LNCaP clone FGC (cell line): ENCODE measurements at places on chromosomes 11 and 22.

- DNase-seq, result no peak
These were observed 966 bp downstream of the SMTN start for GRCh38 chr22:31081963-31082605.

- no peak for DNase-seq
These were observed 544.4 kb downstream of the MIAT start for GRCh38 chr22:27201741-27202140.

DNA sequence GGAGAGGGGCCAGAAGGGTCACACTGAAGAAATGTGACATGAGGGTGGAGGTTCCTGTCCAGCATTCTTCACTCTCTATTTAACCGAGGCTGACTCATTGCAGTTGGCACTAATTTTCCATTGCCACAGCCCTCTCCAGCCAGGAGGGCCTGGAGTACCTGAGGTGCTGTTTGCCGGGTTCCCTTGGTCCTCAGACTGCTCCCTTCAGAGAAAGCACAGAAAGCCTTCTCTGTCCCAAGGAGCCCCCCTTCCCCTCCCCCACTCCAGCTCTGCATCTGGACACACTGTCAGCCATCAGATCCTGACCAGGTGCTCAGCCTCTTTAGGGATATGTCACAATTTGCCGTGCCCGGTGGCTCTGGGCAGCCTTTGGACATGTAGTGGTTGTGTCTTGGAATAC lies 3.2 kb upstream of the C11orf91 start:
- no peak for DNase-seq

DNA sequence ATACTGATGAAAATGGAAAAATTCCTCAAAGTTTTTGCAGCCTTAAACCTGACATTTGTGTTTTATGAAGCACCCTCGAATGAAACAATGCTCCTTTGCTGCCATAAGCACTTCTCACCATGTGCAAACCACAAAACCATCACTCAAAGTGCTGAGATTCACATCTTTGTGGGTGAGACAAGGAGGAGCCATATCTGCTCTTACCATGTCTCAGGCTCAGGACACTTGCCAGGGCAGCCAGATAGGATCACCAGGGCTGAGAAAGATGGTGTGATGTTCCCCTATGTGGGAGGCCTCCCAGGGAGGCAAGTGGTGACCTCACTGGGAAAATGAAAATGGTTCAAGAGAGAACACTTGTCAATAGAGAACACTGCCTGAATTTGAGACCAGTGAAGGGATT lies 120.4 kb downstream of the CCDC34 start:
- DNase-seq, result no peak

DNA sequence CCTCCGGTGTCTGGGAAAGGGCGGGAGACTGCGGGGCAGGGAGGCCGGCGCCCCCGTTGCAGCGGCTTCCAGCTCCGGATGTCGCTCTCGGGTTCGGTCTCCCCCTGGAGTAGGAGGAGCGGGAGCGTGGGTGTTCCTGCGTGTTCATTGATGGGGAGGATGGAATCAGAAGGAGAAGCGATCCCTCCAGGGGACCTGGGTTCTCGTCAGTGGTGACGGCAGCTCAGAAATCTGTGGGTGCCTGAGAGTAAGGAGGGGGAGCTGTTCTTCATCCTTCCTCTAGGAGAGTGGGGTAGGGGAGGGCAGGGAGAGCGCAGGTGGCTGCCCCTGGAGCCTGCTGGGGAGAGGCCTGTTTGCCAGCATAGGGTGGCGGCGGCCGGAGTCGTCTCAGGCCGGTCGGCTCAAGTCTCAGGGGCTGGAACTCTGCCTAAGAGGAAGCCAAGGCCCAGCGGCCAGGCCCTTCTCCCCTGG lies 1.1 kb downstream of the UBASH3B start:
- no peak for DNase-seq

GRCh38 chr11:107669893-107670601 lies 41.8 kb downstream of the SLN start:
- no peak for DNase-seq

DNA sequence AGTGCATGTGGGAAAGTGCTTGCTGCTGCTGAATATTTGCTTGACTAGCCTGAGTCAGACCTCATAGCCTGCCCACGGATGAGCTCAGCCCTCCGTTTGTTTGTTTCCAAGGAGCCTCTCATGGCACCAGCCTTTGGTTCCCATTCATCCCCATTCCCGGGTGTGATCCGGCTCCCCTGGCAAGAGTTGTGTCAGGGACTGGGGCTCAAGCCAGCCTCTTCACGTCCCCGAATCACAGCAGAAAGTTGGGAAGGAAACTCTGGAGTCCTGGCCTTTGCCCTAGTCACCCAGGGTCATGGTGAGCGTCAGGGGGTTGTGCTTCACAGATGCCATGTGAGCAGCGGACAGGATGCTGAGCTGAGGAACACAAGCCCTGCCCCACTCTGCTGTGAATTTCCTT lies 13.8 kb downstream of the SEC14L3 start:
- DNase-seq, result no peak

- no peak for DNase-seq
These were observed 23.3 kb downstream of the TMPRSS6 start for GRCh38 chr22:37086184-37086583.

- no peak for DNase-seq
These were observed 8.7 kb downstream of the OR52A5 start for GRCh38 chr11:5129457-5129877.

GRCh38 chr11:15577519-15577918 lies 462.8 kb downstream of the INSC start:
- DNase-seq, result no peak

GRCh38 chr11:126790550-126791081 lies 210.0 kb downstream of the KIRREL3 start:
- no peak for DNase-seq

DNA sequence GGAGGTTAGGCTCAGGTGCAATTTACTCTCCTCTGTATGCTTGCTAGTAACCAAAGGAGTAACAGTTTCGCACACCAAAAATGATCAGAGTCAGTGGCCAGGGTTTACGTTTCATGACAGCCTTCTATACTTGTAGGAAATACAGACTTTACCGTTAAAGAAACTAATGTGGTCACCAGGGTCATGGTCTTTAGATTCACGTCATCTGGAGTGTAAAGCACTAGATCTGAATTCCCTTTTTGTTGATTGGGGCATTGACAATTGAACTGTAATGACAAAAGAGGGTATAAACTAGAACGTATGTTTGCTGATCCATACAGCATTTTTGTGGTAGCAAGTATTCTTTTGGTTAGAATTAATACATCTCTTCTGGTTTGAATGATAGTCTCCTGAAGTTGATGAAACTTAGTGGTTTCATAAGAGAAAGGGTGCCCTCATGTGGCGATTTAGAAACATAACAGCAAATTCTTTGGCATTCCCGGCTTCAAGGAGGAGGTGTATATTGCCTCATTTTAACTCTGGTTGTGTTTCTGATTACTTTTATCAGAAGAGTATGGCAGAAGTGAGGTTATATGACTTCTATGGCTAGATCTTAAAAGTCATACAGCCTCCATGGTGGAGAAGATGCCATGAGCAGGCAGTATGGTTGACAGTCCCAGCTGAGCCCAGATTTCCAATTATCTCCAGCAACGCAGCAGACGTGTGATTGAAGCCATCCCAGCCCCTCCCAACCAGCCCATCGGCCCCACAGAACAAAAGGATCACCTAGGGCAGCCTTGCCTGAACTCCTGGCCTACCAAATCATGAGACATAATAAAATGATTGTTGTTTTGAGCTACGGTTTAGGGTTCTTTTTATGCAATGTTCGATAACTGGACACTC lies 35.1 kb downstream of the MMP7 start:
- DNase-seq, result peak; percentile 70

GRCh38 chr11:104541701-104542100 lies 356.6 kb downstream of the CASP12 start:
- no peak for DNase-seq

DNA sequence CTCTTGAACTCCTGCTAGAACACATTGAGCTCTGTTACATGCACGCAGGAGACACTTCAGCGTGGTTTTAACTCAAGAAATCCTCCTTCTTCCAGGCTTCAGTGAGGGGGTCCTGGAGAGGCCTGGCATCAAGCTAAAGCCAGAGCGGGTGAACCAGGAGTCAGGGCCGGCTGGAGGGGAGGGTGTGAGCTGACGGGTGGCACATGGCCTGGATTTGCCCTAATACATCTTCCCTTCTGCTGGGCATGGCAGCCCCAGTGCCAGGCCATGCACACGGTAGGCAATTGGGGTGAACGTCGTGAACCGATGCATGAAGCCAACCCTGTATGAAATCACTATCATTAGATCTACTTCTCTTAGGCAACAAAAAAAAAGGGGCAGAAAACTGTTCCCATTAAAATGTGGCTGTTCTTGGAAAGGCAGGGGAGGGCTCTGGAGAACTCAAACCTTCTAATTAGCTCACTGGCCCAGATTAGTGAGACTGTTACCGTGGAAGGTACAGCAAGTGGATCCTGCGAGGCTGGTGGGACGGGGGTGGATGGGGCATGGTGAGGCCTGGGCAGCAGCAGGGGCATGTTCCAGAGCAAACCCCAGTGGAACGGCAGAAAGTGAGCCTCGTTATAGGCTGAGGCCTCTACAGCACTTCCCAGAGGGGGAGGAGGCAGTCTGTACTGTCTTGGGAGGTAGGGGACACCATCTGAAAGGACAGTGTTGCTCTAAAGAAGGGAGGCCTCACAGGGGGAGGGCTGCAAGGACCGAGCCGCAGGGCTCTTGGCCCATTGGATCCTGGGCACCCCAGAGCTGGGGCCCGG lies 10.6 kb downstream of the IFT27 start:
- no peak for DNase-seq

- no peak for DNase-seq
These were observed 1.2 kb downstream of the SERGEF start for GRCh38 chr11:18011633-18012032.

- DNase-seq, result no peak
These were observed 592 bp downstream of the EEF1G start for GRCh38 chr11:62573006-62573591.

DNA sequence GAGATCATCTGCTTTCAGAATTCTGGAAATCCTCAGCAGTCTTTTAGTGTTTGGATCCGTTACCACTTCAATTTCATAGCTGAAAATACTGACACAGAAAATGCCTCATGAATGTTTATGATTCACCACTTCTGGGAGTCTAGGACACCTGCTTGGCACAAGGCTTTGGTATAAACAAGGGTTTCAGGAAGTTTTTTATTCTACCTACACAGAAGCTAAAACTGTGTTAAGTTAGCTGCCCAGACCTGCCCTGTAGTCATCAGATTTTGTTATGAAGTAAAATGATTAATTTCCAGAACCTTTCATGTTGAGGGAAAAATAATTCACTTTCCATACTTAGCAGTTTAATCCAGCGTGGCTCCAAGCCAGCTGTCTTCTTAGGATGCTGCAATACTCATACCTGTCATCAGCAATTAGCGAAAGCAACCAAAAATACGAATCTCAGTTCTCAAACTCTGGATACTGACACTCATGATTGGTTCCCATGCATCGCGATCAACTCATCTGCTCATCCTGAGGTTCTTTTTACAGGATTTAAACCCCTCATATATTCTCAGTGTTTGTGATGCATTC lies 458.5 kb upstream of the CCDC90B start:
- no peak for DNase-seq

DNA sequence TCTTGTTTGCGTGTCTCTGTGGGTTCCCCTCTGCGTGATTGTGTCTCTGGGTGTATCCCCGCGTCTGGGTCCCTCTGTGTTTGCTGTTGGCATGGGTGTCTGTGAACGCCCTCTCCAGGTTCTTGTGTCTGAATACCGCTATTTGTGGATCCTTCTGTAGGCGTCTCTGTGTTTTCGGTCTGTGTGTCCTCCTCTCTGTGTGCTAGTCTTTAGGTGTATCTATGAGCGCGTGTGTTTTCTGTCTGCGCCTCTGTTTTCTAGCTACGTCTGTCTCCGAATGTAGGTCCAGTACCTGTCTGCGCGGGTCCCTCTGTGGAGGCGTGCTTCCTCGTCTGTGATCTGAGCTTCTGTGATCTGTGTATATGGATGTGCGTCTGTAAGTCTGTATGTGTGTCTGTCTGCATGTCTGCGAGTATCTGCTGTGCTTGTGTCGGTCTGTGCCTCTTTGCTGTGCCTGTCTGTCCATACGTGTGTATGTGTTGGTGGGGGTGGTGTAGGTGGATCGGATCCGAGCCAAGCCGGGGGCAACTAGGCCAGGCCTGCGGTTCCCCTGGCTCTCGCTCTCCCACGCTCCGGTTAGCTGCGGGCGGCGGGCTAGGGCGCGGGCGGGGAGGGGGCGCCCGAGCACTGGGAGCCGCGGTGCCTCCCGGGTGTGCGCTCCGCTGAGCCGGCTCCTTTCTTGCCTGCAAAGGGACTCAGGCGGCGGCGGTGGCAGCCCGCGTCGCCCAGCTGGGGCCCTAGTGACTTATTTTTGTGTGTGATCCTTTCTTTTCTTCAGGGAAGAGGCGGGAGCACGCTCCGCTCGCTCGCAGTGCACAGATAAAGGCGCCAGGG lies 105.3 kb upstream of the E2F8 start:
- DNase-seq, result no peak

DNA sequence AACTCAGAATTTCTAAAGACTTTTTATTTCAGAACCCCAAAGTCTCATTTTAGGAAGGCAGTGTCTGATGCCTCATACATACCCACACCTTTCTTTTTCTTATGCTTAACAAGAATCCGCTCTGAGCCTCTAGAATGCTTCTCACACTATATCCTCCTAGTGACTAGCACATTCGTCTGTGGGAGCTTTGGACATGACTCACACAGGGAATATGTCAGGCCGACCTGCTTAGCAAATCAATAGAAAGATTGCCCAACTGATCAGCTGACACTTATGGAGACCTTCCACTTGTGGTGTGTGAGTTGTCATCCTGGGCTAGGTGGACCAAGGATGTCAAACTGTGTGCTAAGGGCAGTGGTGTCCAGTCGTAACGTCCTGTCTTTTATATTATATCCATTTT lies 129.9 kb upstream of the TTC12 start:
- DNase-seq, result no peak

DNA sequence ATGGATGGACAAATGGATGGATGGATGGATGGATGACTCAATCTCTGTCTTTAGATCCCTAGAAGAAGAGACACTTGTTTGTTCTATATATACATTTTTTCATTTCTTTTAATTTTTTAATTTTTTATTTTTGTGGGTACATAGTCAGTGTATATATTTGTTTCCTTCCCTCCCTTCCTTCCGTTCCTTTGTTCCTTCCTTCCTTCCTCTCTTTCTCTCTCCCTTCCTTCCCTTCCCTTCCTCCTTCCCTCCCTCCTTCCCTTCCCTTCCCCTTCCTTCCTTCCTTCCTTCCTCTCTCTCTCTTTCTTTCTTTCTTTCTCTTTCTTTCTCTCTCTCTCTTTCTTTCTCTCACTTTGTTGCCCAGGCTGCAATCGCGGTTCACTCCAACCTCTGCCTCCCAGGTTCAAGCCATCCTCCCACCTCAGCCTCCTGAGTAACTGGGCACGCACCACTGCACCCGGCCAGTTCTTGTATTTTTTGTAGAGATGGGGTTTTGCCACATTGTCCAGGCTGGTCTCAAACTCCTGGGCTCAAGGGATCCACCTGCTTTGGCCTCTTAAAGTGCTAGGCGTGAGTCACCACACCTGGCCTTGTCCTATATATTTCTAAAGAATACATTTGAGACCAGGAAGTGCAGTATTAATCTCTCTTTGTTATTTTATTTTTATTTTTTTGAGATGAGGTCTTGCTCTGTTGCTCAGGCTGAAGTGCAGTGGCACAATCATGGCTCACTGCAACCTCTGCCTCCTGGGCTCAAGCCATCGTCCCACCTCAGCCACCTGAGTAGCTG lies 42.5 kb upstream of the AQP11 start:
- DNase-seq, result no peak

GRCh38 chr11:126265811-126266210 lies 2.9 kb downstream of the SRPRA start:
- no peak for DNase-seq

GRCh38 chr11:14112721-14113120 lies 150.2 kb downstream of the SPON1 start:
- no peak for DNase-seq
